ENCODE measurements at places on chromosomes 2 and 18.

- no peak for DNase-seq
Measured at GRCh38 chr18:46628206-46628605, 28.8 kb downstream of the LOXHD1 start.

DNA sequence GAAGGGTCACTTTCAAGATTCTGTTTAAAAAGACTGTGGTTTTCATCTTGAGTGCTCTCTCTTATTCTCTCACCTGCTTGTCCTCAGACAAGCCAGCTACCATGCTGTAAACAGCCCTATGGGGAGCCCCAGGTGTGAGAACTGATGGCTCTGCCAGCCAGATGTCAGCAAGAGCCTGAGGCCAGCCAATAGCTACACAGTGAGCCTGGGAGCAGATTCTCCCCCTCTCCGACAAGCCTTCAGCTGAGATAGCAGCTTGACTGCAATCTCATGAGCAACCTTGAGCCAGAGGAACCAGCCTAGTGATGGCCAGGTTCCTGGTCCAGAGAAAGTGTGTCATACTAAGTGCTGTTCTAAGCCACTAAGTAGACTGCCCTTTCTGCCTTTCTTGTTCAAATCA, 272.1 kb downstream of the NAPG start:
- no peak for DNase-seq

DNA sequence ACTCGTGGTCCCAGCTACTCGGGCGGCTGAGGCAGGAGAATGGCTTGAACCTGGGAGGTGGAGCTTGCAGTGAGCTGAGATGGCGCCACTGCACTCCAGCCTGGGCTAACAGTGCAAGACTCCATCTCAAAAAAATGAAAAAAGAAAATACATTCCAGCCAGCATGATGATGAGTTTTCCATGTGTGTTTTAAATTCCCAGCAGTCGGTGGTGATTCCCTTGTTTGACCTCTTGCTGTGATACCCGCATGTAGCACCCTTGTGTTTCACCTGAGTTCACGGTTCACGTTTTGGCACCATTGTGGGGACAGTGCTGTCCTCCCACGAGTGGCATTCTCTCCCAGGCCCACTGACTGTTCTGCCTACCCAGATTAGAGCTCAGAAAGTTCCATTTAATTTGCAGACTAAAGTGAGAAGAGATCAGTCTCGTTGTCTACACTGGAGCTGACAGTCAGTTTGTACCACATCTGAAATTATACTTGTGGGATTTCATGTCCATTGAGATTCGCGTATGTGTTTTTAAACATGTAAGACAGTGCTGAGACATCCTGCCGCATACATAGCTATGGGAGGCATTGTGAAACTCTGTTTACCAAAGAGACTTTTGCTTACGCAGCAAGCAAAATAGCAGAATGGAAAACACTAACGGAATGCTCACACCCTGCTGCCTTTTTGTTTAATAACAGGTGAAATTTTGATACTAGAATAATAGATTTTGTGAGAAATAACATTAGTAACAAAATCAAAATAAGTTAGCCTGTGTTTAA, 157.1 kb downstream of the GBX2 start:
- no peak for DNase-seq

GRCh38 chr18:7877609-7878008, 310.5 kb downstream of the PTPRM start:
- no peak for DNase-seq

DNA sequence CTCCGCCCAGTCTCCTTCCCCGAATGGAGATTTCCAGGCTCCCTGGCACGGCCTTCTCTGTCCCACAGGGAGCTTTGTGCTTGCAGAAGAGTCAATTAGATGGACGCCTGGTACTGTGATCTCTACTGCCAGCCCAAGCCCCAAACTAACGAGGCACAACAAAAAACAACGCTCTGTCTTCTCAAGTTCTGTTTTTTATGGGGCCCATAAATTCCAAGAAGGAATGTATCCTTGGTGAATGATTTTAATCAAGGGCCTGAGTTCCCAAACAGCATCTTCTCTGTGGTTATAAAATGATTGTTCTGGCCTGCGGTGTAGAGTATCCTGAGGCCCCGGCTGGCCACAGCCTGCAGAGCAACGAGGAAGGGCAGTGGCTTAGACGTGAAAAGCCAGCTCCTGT, 219.5 kb downstream of the CLIP4 start:
- DNase-seq = no peak

GRCh38 chr2:135525786-135526185, 5.2 kb downstream of the ZRANB3 start:
- DNase-seq = no peak

DNA sequence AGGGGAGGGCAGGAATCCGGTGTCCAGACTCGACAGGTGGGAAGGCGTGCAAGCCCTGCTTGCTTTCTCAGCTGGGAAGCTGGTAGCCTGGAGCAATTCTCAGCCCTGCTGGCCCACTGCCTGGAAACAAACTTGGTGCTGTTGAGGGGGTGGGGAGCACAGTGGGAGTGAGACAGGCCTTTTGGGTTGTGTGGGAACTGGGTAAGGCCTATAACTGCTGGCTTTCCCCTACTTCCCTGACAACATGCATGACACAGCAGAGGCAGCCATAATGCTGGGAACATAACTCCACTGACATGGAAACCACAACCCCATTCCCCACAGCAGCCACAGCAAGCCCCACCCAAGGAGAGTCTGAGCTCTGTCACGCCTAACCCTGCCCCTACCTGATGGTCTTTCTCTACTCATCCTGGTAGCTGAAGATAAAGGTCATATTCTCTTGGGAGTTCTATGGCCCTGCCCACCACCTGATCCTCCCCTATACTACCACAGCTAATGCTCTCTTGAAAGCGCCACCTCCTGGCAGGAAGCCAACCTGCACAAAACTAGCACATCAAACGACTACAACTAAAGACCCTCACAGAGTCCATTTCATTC, 122.9 kb upstream of the ACVR1C start:
- DNase-seq = no peak

DNA sequence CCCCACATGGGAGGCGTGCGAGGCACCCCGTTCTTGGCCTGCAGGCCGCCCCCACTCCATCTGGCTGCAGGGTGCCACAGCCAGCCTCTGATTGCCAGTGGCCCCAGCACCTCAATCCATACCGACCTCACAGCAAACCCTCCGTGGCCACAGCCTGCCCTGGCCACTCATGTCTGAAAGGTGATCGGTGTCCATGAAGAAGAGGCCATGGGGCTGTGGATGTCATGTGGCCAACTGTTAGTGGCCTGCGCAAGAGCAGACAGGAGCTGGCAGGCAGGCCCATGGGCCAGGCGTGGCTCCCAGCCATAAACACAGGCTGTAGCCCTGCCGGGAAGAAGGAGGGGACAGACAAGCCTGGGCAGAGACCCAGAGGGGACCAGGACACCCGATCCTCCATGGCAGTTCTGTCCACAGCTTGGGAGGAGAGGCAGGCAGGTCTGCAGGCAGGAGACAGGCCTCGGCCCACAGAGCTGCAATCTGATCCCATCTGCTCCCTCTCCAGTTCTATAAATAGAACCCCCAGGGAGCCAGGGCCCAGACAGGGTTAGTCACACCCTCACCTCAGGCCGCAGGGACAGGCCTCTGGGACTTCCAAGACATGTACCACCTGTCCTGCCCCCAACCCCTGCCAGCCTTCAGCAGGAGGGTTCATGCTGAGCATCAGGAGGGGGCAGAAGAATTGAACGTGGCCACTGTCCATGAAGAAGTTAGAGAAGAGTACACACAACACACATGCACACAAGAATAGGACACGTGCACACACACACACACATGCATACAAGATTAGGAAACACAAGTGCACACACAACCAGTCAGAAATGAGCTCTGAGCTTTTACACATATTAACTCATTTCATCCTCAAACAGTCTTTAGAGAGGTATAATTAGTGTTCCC, 16.9 kb downstream of the STEAP3 start:
- no peak for DNase-seq

- no peak for DNase-seq
Measured at GRCh38 chr2:211077216-211077767, 520.9 kb downstream of the CPS1 start.

DNA sequence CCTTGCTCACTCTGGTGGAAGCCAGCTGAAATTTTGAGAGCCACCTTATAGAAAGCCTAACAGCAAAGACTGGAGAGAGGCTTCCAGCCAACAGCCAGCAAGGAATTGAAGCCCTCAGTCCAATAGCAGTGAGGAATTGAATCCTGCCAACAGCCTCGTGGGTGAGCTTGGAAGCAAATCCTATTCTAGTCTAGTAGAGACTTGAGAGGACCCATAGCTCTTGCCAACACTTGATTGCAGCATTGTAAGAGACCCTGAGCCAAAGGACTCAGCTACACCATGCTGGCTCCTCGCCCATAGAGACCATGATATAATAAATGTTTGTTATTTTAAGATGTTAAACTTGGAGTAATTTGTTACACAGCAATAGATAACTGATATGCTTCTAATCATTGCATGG, 403.0 kb upstream of the TNP1 start:
- DNase-seq = no peak

DNA sequence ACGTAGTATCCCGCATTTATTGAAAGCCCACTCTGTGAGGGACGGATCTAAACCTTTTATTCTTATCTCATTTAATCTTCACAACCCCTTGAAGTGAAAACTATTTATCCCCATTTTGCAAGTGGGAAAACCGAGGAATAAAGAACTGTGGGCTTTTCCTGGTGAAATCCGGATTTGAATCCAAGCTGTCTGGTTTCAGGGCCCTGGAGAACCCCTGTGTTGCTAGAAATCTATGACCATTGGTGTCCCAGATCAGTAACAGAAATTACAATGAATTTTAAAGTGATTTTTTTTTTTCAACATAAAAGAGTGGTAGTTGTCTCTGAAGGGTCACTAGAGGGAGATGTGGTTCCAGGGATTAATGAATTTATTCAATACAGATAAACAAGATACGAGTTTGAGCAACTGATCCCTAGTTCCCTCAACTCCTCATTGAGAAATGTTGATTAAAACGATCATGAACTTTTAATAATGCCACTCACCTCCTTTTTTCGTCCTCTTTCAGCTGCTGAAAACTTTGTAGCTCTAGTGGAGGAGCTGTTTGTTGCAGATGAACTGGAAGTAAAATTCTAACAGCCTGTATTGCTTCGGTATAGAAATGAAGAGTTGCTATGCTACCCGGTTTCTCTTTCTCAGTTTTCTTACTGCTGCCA, 940 bp downstream of the XRCC5 start:
- DNase-seq = no peak

DNA sequence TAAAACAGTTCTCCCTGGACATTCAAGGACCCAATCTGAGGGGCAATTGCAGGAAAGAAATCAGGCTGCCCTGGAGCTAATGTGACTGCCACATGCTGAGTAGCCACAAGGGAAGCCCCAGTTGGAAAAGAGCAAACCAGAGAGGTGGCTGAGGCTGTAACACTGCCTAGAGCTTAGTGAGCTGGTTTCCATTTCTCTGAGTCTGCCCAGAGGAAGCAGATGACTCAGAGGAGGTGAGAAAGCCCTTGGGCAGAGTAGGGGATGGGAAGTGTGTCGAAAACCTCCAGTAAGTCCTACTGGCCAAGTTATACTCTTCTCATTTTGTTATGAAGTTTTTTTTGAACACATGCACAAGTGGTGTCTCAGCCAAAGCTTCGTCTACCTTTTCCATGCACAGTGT, 753.0 kb downstream of the CNTNAP5 start:
- no peak for DNase-seq

DNA sequence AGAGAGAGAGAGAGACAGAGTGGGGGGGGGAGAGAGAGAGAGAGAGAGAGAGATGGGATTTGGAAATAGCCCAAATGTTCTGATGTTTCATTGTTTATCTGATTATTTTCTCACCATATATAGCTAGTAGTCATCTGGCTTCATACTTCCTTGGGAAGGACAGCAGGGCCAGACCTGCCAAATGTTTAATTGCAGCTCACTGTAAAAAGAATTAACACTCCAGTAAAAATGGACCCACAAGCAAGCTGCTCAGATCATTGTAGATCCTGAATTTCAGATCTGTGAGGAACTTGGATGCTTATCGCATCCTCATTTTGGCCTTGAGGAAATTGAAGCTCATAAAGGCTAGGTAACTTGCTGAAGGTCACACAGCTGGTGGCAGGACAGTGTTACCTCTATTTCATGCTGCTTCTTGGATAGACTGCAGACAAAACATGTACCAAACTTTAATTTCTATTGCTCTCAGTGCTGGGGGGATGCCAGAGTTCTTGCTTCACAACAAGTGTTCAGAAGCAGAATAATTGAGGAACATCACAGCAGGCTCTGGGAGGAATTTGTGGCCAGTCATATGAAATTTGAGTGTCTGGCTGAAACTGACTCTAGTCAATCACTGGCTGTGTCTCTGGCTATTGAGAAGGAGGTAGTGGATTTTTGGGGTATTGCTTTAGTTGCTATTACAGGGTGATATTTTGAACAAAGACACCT, 223.5 kb downstream of the PIK3C3 start:
- no peak for DNase-seq

DNA sequence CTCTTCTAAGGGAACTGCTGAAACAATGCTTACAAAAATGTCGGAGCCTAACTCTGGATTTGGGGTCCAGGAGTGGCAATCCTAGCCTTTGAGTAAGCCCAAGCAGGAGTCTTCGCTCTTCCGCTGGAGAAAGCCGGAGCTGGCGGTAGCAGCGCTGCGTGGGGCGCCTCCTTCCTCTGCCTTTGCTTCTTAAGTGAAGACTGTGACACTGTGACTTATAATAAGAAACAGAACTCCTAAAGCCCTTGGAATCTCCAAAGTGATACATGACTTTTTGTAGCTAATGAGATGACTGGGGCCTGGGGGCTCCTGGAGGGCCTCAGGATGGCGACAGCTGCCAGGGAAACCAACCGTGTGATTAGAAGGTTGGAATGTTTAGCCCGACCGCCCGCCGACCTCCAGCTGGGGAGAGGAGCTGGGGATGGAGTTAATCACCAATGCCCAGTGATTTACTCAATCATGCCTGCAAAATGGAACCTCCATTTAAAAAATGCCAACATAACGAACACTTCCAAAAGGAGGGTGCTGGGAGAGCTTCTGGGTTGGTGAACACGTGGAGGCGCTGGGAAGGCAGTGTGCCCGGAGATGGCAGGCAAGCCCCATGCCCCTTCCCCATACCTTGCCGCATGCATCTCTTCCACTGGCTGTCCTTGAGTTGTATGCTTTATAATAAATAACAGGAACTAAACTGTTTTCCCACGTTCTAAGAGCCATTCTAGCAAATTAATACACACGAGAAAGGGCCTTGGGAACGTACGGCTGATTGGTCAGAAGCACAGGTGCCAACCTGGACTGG, 29.0 kb upstream of the MAL start:
- no peak for DNase-seq

DNA sequence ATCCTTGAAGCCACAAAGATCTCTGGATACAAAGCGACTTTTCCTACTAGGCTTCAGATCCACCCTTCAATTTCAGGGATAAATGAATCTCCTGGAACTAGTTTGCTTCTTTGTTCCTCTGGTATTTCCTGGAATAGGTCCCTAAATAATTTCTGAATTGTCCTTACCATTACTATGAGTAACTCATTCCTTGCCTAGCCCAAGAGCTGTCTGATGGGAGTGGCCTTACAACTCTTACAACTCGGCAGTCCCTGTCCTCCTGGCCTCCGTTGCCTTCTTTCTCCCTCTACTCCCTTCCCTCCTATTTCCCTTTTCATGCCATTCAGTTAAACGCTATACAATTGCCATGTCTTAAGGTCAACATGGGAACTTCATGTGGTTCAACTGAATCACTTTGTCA, 98.2 kb upstream of the FHL2 start:
- DNase-seq = no peak

GRCh38 chr2:69434753-69435152, 2.5 kb downstream of the NFU1 start:
- DNase-seq = no peak
